ENCODE measurements at places on chromosomes 7 and 10.

DNA sequence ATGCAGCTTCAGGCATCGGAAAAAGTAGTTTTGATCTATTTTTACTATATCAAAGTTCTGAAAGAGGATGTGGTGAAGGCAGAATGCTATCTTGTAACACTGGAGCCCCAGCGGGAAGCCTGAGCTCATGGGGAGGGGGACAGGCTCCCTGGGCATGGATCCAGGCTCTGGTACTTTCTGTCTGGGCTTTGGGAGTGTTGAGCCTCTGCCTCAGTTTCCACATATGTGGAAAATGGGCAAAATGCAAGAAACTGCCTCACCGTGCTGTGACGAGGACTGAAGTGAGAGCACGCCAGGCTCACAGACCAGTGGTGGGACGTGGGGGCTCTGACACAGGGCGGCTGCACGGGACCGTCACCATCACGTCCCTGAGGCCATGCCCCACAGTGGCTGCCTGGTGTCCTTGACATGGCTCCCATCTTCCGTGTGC, 182.9 kb upstream of the SHH start:
- DNase-seq: no peak

- peak; percentile 93 for DNase-seq
Observed at GRCh38 chr10:98361131-98362025, 53.6 kb downstream of the PYROXD2 start.

DNA sequence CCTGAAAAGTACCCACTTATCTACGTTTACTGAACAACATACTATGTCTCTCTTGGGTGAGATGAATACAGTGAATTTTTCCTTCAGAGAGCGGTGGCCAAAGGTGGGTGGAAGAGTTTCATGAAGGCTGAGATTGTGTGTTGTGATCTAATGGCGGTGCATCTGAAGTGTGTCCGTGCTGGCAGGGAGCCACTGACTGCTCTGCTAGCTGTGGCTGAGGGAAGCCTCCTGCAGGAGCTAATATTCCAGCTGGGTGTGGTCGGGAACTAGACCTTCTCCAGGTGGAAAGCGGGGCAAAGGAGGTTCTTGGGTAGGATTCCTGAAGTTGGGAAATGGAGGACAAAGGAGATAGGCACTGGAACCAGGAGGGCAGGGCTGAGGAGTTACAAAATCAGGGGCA, 69.2 kb upstream of the GRB10 start:
- DNase-seq: no peak

- DNase-seq: no peak
Observed at GRCh38 chr10:130422366-130423324, 286.5 kb downstream of the GLRX3 start.

- no peak for DNase-seq
Observed at GRCh38 chr7:45026013-45026412, 26.0 kb downstream of the CCM2 start.

Measured in cerebellar nuclear complex (tissue), 1 donor.